Kidney tubule cell (primary cell): ENCODE measurements at places on chromosomes 3 and 15.
A peak's percentile ranks its signal among the peaks of the same experiment; 100 is the strongest.

- no peak for DNase-seq
Observed at GRCh38 chr15:87263871-87264270, 992.7 kb downstream of the NTRK3 start.

- DNase-seq = peak; percentile 9
Observed at GRCh38 chr15:66760968-66761725, 59.1 kb downstream of the SMAD6 start.

- peak; percentile 26 for DNase-seq
Observed at GRCh38 chr3:129398803-129399144, 29.7 kb downstream of the EFCAB12 start.

GRCh38 chr3:148943506-148944205 is 47.7 kb upstream of the GYG1 start:
- peak; percentile 88 for DNase-seq

DNA sequence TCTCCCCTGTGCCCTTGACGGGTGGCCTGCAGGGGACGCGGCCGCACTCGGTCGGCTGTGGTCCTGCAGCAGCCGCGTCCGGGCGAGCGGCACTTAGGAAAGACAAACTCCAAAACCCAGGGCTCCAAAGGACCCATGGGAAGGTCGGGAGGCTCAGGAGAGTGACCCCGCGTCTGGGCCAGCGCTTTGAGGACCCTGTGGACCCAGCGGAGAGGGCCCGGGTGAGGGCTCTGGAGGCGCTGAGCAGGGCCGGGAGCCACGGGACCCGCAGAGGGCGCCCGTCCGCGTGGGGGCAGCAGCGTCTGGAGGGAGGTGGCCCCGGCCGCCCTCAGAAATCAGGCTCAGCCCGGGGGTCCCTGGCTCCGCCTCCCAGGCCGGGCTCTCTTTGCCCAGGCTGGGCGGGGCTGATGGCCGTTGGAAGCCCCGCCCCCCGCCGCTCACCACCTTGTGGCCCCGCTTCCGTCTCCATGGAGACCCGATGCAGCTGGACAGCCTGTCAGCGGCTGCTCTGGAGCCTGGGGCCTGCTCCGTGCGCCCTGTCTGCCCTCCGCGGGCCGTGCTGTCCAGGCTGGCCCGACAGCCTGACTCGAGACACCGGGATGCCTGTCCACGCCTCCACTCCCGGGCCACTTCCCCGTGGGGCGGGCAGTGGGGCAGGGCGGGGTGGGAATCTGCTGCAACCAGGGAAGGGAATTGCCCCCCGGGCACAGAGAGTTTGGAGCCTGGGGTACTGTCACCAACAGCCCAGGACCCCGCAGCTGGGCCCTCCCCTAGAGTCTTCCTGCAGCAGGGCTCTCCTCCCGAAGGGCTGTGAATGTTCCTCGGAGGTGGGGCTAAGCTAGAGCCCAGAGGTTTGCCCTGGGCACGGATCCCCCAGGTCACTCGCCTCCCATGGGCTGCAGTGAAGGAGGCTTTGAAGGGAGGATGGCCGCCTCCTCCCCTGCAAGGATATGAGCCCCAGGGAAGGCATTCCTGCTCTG is 34.8 kb upstream of the RPL32 start:
- DNase-seq = peak; percentile 34

GRCh38 chr3:47855461-47856383 is 52.8 kb downstream of the DHX30 start:
- DNase-seq = no peak

GRCh38 chr3:129688271-129688895 is 81.9 kb upstream of the PLXND1 start:
- peak; percentile 44 for DNase-seq

- no peak for DNase-seq
Observed at GRCh38 chr15:51931638-51932037, 39.9 kb downstream of the LEO1 start.

GRCh38 chr3:184626923-184627322 is 65.3 kb downstream of the EPHB3 start:
- DNase-seq = no peak

GRCh38 chr15:89870006-89870405 is 23.8 kb downstream of the AP3S2 start:
- DNase-seq = no peak

- peak; percentile 82 for DNase-seq
Observed at GRCh38 chr15:55742927-55743728, at the start of gene PRTG. TSS of gene PRTG (minus strand) at chr15:55743152. CDS start at chr15:55742931, 221 bp downstream.

- no peak for DNase-seq
Observed at GRCh38 chr3:161672478-161672877, 175.9 kb downstream of the OTOL1 start.

DNA sequence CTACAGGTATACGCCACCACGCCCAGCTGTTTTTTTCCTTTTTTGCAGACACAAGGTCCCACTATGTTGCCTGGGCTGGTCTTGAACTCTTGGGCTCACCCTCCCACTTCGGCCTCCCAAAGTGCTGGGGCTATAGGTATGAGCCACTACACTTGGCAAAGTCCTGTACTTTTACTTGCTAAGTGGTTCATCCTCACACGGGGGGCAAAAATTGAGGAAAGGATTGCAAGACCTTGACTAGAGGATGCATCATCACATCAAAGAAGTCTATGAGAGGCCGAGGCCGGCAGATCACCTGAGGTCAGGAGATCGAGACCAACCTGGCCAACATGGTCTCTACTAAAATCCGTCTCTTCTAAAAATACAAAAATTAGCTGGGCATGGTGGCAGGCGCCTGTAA is 116.5 kb upstream of the FAM174B start:
- DNase-seq = no peak

DNA sequence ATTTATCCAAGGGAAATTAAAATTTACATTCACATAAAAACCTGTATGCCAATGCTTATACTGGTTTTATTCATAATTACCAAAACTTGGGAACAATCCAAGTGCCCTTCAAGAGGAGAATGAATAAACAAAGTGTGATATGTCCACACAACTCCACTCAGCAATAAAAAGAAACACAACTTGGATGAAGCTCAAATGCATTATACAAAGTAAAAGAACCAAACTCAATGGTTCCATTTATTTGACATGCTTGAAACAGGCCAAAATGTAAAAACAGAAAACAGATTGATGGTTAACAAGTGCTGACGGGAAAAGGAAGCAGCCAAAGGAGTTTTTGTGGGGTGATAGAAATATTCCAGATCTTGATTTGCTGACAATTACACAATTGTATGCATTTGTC is 23.5 kb downstream of the OCA2 start:
- no peak for DNase-seq

DNA sequence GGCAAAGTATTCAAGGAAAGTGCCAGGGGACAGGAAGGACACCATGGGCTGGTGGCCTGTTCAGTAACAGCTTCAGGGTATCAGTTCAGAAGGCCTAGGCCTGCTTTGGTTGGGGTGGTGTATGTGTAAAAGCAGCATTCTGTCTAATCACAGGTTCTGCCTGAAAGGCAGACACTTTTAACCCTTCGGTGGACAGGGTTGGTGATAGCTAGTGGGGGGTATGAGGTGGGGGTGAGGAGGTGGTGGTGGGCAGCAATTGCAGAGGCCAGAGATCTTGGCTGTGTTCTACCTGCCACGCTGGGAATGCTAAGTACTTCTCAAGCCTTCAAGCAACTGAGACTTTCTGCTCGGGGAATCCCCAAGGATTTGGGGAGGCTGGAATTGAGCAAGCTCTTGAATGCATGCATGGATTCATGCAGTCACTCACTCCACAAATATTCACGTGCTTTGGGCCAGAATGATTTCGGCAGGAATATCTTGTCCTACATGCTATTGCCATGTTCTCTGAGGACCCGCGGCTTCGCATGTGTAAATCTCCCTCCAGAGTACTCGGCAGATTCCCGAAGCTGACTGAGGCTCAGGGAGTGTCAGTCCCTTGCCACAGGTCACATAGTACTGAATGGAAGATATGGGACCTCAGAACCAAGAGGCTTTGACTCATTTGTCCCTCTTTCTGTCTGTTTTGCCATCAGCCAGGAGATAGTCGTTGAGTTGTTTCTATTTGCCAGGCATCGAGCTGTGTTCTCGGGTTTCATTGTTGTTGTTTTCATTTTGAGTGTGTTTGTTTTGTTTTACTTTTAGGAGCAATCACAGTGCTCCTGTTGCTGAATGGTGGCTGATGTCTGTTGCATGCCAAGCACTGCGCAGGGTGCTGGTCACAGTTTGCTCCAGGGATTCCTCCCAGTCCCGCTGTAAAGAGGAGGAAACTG is 65.5 kb downstream of the SMAD3 start:
- peak; percentile 77 for DNase-seq

GRCh38 chr3:169886671-169887070 is 16.9 kb upstream of the LRRC31 start:
- DNase-seq = peak; percentile 57

DNA sequence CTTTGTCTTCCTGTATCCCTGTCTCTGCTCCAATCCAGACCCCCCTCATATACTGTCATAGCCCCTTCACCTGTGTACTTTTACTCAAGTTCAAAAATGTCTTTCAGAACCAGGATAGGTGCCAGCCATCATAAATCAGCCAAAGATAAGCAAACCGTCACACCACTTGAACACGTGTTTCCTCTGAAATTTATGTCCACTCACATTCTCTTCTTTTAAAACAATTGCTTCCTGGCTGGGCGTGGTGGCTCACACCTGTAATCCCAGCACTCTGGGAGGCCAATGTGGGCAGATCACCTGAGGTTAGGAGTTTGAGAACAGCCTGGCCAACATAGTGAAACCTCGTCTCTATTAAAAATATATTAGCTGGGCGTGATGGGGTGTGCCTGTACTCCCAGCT is 74.1 kb downstream of the IGF2BP2 start:
- no peak for DNase-seq

- DNase-seq = no peak
Observed at GRCh38 chr3:155780291-155780690, 25.8 kb downstream of the C3orf33 start.

- DNase-seq = no peak
Observed at GRCh38 chr3:8660175-8661118, 15.8 kb upstream of the SSUH2 start.

GRCh38 chr15:84889313-84889990 is 5.0 kb downstream of the SLC28A1 start:
- DNase-seq = no peak

GRCh38 chr3:16516695-16517481 is 3.4 kb upstream of the RFTN1 start:
- peak; percentile 57 for DNase-seq

GRCh38 chr3:63245726-63246241 is 32.3 kb upstream of the SYNPR start:
- DNase-seq = no peak

DNA sequence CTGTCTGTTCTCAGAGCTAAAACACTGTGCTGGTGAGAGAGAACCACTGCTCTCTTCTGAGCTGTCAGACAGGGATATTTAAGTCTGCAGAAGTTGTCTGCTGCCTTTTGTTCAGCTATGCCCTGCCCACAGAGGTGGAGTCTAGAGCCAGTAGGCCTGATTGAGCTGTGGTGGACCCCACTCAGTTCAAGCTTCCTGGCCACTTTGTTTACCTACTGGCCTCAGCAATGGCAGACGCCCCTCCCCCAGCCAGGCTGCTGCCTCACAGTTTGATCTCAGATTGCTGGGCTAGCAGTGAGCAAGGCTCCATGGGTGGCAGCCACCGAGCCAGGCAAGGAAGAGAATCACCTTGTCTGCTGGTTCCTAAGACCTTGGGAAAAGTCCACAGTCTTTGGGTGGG is 21.0 kb upstream of the CACNA1D start:
- DNase-seq = no peak

- DNase-seq = peak; percentile 40
Observed at GRCh38 chr3:123344175-123344906, 104.5 kb downstream of the ADCY5 start.

DNA sequence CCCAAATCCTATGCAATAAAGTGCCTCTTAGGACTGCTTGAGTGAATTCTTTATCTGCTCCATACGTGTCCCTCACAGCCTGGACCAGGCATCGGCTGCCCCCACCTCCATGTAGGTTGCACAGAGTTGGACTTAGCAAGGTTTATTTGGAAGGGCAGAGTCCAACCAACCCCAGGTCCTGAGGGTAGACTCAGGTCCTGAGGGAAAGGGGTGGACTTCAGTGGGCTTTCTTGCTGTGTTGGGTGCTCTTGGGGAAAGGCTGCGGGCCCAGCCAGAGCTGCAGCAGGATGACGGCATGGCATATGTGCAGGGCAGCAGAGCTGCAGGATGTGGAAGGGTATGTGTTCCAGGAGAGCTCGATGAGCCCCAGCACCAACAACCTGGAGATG is 6.5 kb downstream of the ALG3 start:
- no peak for DNase-seq

DNA sequence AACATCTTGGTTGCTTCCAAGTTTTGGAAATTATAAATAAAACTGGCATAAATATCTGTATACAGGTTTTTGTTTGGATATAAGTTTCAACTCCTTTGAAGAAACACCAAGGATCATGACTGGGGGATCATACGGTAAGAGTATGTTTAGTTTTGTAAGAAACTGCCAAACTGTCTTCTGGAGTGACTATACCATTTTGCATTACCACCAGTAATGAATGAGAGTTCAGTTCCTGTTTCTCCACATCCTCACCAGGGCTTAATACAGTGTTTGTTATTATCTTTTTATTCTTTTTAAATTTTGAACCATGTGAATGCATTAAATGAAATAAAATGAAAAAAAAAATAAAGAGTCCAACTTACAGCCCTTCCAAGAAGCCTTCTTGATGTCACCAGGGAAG is 3.7 kb upstream of the ANKUB1 start:
- DNase-seq = no peak

- peak; percentile 85 for DNase-seq
Observed at GRCh38 chr15:75201616-75202250, at the start of gene C15orf39. TSS of gene C15orf39 (plus strand) at chr15:75201882. CDS start at chr15:75206049, 4,167 bp downstream.

DNA sequence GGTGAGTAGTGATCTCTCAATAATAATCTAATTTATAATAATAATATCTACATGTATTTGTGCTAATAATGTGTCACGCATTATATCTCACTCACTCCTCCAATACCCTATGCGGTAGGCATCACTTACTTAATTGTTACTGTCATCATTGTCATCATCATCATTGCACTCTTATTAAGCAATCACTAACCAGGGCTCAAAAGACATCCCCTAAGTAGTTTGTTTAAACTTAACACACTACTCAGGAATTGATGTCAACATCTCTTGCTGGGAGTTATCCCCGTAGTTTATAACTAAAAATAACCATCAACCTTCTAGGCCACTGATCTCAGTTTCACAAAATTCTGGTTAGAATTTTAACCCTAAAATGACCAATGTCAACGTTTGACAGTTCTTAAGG is 56.8 kb upstream of the ICE2 start:
- no peak for DNase-seq

GRCh38 chr3:61299343-61300005 is 48.2 kb upstream of the FHIT start:
- peak; percentile 91 for DNase-seq

GRCh38 chr3:127457094-127457475 is 133.4 kb downstream of the TPRA1 start:
- DNase-seq = peak; percentile 87

GRCh38 chr15:27328608-27329007 is 357.6 kb downstream of the GABRG3 start:
- no peak for DNase-seq

DNA sequence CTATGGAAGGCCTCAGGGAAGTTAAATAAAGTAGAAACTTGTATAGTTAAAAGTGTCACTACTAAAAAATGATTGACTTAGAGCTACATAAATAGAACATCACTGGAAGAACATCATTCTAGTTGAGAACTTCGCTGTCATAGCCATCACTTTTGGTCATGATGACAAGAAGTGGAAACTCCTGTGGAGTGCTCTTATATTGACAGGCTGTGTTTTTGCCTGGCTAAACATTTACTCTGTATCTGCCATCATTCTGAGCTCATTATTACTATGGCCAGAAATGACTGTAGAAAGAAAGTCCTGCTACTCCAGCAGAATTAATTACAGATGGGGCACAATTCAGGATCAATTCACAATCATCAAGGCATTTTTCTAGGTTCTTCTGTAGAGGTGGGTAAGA is 165.1 kb upstream of the GOLIM4 start:
- no peak for DNase-seq

GRCh38 chr3:115960799-115961198 is 337.5 kb downstream of the GAP43 start:
- no peak for DNase-seq
